NCI-H1436 (cell line): ENCODE measurements at places on chromosomes 11 and 22.

GRCh38 chr11:8733852-8734251 lies 51.3 kb downstream of the RPL27A start:
- DNase-seq = no peak

DNA sequence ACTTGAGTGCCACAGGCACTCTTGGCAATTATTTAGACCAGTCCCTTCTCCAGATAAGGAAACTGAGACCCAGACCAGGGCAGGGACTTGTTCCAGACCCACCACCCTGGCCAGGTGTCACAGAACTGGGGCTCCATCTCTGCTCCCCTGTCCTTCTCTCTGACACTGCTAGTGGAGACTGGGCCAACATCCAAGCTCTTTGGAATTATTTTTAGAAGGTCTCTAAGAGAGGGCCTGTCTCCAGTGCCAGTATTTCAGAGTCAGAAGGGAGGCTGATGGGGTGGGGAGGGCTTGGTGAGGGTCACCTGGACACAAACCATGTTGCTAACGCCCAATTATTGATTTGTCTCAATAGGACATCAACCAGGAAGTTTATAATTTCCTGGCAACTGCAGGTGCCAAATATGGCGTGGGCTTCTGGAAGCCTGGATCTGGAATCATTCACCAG lies 32.7 kb downstream of the POLR3H start:
- no peak for DNase-seq

DNA sequence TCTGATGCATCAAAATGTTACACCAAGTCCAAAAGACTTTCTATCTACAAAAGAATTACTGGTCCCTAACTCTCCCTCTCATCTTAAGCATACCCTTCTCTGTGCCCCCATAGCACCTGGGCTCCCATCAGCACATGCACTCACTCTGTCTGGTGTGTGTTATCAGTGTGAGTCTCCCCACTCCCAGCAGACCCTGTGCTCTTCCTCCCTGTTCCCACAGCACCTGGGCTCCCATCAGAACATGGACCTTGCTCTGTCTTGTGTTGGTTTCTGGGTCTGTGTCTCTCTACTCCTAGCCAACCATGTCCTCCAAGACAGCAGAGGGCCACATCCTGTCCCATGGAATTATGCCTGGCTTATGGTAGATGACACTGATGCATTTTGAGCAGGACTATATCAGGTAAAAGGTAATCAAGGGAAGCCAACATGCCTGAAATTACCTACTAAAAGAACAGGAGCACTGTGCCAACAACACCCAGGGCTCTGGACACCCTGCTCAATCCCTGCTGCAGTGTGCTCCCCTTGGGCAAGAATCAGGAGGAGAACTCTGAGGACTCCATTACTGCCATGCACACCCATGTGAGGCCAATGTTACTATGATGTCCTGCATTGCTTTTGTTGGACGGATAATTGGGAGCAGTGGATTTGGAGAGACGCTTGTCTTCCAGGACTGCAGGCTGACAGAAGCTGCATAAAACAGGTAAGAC lies 34.3 kb downstream of the GAB4 start:
- DNase-seq = no peak

- DNase-seq = no peak
Observed at GRCh38 chr11:36343436-36343835, 47.3 kb downstream of the PRR5L start.

DNA sequence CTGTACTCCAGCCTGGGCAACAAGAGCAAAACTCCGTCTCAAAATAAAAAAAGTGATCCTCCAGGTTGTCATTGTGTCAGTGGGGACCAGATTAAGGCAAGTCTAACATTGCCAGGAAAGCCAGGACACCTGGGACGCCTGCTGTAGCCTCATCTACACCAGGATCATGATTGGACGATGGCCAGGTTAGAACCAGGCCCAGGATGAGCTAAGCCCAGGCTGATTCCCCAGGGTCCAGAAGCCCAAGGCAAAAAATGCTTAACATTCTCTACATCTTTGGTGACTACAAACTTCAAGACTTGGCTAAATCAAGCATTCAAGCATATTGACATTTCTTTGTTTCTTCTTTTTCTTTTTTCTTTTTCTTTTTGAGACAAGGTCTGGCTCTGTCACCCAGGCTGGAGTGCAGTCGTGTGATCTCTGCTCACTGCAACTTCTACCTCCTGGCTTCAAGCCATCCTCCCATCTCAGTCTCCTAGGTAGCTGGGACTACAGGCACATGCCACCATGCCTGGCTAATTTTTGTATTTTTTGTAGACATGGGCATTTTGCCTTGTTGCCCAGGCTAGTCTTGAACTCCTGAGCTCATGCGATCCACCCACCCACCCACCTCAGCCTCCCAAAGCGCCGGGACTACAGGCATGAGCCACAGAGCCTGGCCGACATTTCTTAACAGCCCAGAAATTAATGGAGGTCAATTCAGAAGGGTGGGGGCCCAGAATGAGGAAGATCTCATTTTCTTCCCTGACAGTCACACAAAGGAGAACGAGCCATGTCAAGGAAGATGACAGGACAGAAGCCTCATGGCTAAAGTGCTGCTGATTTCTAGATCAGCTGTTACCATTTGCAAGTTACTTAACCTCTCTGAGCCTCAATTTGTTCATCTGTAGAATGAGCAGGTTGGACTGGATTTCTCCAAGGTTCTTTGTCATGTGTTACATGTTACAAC lies 12.5 kb upstream of the PTPRJ start:
- no peak for DNase-seq
